Astrocyte (in vitro differentiated cells and primary cell): ENCODE measurements at places on chromosomes 12 and 14. TPM values are rescaled to one million over a fixed set of nuclear protein-coding genes. Genes with fewer than 3 reads are reported as not detected.

DNA sequence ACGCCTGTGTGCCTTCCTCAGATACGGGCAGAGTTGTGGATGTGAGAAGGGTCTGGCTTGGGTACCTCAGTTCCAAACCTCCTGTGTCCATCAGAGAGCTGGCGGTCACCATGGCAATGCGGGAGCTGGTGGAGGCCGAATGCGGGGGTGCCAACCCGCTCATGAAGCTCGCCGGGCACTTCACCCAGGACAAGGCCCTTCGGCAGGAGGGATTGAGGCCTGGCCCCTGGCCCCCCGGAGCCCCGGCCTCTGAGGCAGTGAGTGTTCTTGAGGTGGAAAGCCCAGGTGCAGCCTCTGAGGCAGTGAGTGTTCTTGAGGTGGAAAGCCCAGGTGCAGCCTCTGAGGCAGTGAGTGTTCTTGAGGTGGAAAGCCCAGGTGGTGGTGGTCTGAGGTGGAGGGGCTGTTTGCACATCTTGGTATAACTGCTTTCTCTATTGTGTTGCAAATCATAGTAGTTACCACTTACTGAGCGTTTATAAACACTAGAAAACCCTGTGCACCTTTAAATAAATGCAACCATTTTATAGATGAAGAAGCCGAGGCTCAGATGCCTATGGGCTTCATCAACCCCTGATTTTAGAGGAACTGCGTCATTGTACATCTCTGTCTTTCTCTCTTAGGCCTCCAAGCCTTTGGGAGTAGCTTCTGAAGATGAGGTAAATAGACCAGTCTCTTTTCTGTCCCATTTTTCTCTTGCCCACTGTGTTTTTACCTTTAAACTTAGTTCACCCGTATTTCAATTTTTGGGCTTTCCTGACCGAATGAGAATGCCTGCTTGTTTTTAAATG, 976 bp downstream of the PEX5 start:
- H3K27me3 ChIP-seq = no peaks in the 10 kb centered on the region
- peaks cover 9% of the 10 kb centered on the region for H3K36me3 ChIP-seq
- H3K4me1 ChIP-seq = peaks cover 20% of the 10 kb centered on the region
- peak; percentile 8 for DNase-seq
- peak overlapping the region; percentile 93 for H3K27ac ChIP-seq
- peak overlapping the region; percentile 86 for H3K4me3 ChIP-seq

DNA sequence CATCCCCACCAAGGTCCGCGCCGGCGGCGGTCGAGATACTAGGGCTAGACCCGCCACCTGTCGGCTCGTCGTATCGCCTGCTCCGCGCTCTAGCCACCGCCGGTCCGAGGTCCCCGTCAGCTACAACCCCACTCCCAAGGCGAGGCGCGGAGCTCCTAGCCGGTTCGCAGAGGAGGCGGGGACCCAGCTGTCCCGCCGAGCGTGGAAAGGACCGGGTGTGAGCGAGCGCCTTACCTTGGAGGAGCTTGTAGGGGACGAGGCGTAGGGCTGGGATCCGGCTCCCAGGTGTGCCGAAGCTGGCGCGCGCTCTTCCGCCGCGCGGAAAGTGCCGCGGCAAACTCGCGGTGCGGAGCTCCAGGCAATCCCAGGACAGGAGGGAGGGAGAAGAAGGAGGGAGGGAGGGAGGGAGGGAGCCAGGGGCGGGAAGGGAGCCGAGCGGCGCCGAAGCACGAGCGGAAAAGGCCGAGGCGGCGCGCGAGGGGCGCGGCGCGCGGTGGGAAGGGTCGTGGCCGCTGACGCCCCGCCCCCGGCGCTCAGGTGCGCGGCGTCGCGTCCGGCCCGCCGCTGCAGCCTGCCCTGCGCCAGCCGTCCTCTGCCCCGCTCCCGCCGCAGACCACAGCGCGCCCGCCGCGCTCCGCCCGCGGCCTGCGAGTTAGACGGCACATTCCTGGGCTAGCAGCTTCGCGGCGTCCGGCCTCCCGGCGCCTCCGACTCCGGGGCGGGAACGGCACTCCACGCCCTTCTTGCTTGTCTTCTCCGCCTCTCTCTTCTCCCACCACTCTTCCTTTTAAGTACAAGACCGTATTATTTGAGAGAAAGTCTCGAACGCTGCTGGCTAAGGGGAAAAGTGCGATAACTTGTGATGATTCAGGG, at the start of gene PAWR:
TSS of gene PAWR (minus strand) at position 327 of the 873 bp plus-strand sequence. CDS start 720 bp downstream, outside the sequence.
- peak within 1 kb of the TSS; percentile 97 for H3K27ac ChIP-seq
- DNase-seq = peak; percentile 95
- H3K4me3 ChIP-seq = peak within 1 kb of the TSS; percentile 79
- no peaks in the 10 kb centered on the region for H3K27me3 ChIP-seq
- peaks cover 17% of the 10 kb centered on the region for H3K4me1 ChIP-seq

Gene MMAB
- 15.2 and 17.8 TPM in 2 replicates for total RNA-seq

Gene MYO1H
- total RNA-seq = not detected in 2 replicates

Gene CRIP2
- total RNA-seq = 56.0 and 71.8 TPM in 2 replicates

Gene SCNN1A
- total RNA-seq = 0.94 and 1.3 TPM in 2 replicates

Gene KRT5
- 0.25 TPM in 1 of 2 replicates, not detected in the other for total RNA-seq
